ENCODE measurements at places on chromosomes 13 and 19. TPM values are rescaled to one million over a fixed set of nuclear protein-coding genes. Genes with fewer than 3 reads are reported as not detected.
A peak's percentile ranks its signal among the peaks of the same experiment; 100 is the strongest.

- no peak for DNase-seq
These were observed 6.3 kb downstream of the ARGLU1 start for GRCh38 chr13:106561551-106562170.

DNA sequence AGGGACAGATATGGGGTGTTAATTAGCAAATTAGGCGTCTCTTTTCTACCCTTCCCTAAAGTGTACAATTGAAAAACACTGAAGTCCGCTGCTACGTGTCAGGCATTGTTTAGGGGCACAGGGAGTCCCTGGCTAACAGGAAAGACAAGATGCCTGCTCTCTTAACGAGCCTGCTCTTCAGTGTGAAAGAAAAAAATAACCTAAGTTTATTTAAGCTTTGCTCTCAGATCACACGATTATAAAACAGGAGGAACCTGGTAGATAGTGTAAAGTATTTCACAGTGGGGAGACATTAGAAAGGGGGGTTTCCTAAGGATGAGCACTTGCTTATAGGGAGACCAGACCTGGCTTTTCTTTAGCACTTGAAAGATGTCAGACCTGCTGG, 38.7 kb downstream of the IGFL2 start:
- DNase-seq, result peak; percentile 25

- DNase-seq, result no peak
These were observed 48.7 kb downstream of the ZNF536 start for GRCh38 chr19:30420881-30421280.

GRCh38 chr19:58395220-58395978, at the start of gene RNF225:
TSS of gene RNF225 (plus strand) at chr19:58395656. CDS start at chr19:58396090, 434 bp downstream.
- DNase-seq, result no peak

GRCh38 chr13:44303681-44304432, 69.8 kb upstream of the SERP2 start:
- DNase-seq, result peak; percentile 82

DNA sequence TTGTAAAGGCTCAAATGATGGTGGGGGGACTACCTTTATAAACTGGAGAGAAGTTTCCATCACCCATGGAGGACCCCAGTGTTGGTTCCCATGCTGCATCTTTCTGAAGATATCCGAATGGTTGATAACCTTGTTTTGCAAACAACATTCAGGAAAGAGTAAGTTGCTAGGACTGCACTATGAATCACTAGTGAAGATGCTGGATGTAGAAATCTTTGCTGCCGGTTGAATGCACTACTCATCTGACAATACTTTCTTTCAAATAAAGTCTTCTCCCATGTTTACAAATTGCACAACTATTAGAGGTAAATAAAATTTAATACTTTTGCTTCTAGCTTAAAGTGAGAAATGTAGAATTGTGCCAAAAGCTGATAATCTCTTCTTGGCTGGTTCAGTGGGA, 198.4 kb upstream of the SLITRK6 start:
- DNase-seq, result no peak

GRCh38 chr13:85068231-85068630, 731.0 kb downstream of the SLITRK6 start:
- DNase-seq, result no peak

GRCh38 chr19:15550929-15551292, 42.6 kb downstream of the CYP4F22 start:
- no peak for DNase-seq

DNA sequence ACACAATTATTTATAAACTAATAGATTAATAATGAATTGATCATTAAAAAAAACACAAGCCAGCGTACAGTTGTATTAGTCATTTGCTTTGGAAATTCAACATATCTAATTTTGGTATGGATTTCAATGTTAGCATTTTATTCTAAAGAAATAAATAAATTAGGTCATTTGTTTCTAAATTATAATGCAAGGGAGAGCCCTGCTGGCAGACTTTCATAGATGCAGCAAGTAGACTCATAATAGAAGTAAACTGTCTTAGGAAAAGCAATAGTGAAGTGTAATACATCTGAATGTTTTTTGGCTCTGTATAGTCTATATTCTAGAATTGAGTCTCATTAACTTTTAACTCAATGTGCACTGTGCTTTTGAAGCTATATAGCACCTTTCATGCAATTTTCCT, 982.4 kb upstream of the MIR17HG start:
- DNase-seq, result peak; percentile 44

DNA sequence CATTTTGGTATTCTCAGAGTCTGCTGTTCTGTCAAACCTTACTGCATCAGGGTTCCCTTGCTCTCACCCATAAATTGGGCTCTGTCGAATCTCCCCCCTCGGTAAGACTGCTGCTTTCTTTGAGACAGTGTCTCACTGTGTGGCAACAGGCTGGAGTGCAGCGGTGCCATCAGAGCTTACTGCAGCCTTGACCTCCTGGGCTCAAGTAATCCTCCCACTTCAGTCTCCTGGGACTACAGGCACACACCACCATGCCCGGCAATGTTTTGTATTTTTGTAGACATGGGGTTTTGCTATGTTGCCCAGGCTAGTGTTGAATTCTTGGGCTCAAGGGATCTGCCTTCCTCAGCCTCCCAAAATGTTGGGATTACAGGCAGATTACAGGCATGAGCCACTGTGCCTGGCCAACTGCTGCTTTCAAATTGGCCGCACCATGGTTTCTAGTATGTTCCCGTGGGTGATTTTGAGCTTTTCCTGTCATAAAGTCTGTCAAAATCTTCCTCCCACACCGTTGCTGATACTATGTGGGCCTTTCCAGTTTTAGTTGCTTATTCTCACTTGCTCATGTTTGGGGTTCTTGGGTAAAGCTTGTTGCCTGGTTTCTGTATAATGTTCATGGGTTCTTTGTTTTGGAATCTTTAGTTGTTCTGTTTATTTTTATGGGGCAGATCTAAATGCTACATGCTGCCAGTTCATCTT, 10.6 kb downstream of the RFC3 start:
- DNase-seq, result no peak

DNA sequence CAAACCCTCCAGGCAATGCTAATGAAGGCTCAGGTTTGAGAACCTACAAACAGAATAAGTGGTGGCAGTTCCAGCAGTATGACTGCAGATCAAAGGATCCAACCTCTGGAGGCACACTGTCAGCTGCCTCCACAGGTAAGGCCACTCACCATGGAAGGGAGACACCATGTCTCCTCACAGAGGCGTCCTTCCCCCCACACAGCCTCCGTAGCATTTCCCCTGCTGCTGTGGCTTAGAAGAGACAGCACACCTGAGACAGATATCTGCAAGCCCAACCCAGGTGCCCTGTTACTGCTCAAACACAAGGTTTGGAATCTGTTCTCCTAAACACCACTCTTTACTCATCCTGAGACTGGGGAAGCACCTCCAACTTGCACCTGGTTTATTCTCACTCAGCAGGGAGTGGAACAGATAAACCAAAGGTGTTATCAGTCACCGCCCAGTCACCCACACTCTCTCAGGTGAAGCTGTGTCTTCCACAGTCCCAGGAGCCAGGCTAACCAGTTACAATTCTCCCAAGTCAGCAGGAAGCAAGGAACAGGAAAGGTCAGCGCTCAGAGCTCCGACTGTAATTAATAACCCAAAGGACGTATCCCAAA, 311.2 kb downstream of the FOXO1 start:
- no peak for DNase-seq

GRCh38 chr13:50940509-50940908, 30.9 kb downstream of the RNASEH2B start:
- no peak for DNase-seq

- DNase-seq, result no peak
These were observed 152.8 kb downstream of the CYSLTR2 start for GRCh38 chr13:48806522-48806921.

- DNase-seq, result no peak
These were observed 74.9 kb upstream of the MTIF3 start for GRCh38 chr13:27524981-27525975.

GRCh38 chr13:30375265-30375835, 46.9 kb upstream of the UBE2L5 start:
- no peak for DNase-seq

DNA sequence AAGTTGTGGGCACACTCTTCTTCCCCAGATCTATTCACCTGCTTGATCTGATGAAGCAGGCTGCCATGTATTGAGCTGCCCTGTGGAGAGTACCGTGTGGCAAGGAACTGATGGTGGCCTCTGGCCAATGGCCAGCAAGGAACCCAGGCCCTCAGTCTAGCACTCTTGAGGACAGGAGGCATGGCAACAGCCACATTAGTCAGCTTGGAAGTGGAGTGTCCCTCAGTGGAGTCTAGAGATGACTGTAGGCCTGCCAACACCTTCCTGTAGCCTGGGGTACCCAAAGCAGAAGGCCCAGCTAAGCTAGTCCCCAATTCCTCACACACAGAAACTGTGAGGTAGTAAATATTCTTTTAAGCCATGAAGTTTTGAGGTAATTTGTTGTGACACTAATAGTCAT, 412.5 kb downstream of the DACH1 start:
- no peak for DNase-seq

GRCh38 chr13:99119656-99120055, 81.0 kb upstream of the UBAC2 start:
- no peak for DNase-seq

DNA sequence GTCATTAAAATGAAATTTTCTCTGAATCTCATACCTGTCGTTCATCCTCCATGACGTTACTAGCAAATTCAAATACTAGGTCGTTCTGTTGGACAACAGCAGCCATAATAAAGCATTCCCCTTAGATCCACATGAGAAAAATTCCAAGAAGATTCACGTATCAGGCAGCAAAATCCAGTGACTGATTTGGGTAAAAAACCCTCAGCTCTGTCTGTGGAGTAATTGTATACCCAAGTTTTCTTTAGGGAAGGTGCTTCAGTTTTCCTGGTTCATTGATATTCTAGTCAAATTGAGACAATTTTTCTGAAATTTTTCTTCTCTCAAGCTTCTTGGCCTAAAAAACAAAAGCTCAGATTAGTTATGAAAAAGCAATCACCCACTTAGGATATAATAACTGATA, 37.2 kb downstream of the ELF1 start:
- DNase-seq, result no peak

GRCh38 chr13:53050151-53050550, 21.5 kb downstream of the OLFM4 start:
- no peak for DNase-seq

DNA sequence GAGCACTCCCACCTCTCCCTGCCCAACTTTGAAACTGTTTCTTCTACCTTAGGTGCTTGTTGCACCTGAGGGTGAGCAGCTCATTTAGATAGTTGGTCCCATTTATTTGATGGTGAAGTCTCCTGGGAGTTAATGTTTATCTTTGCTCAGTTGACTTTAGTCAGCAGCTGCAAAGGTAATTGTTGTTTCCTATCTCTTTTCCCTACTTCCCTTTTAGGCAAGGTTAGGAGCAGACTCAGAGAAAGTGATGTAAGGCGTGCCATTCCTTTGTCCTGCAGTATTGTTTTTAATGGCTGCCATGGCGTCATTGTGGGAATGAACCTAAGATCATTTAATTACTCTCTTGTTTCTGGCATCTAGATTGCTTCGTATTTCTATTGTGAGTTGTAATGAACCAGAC, 11.6 kb downstream of the AKAP11 start:
- no peak for DNase-seq

- DNase-seq, result no peak
These were observed 35.0 kb downstream of the B3GLCT start for GRCh38 chr13:31234729-31235128.

DNA sequence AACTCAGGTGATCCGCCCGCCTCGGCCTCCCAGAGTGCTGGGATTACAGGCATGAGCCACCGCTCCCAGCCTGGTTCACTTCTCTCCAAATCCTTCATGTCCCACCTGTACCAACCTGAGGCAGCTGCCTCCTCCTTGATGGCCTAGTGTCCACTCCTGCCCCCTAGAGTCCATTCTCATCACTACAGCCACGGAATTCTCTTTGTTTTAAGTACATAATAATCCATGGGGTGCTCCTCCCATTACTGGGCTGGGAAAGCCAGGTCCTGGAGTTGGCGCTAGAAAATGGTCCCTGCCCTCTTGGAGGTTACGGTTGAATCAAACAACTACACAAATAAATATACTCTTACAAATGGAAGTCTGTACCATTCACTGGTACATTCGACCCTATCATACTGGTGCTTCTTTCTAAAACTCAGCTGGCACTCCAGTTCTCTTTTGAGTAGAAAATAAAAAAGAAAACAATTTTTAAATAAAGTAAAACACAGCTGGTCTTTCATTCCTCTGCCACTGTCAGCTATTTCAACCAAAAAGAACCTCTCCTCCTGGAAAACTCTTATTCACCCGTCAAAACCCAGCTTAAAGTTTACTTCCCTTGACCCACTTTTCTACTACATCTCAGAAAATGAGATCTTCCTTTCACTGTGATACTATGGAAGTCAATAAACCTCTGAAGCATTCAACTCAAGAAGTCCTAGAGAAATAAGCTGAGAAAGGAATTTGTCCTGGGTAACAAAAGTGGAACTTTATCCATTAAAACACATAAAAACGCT, 22.4 kb upstream of the ARHGEF18 start:
- DNase-seq, result no peak

- no peak for DNase-seq
These were observed 28.7 kb upstream of the C1QTNF9 start for GRCh38 chr13:24280720-24281119.

GRCh38 chr19:10848230-10848856, at the start of gene C19orf38:
TSS of gene C19orf38 (plus strand) at chr19:10848415. CDS start at chr19:10848509, 94 bp downstream.
- DNase-seq, result peak; percentile 57

Gene CEACAM1
- 3.8 TPM for total RNA-seq

Gene ZNF441
- 16.2 TPM for total RNA-seq

Gene LGI4
- total RNA-seq, result 7.6 TPM

Gene UBE2L5
- total RNA-seq, result not detected

Gene SUGP1
- total RNA-seq, result 16.5 TPM

Gene KLK12
- 7.2 TPM for total RNA-seq

Gene KIR2DL3
- not detected for total RNA-seq

Gene FFAR2
- 15.6 TPM for total RNA-seq

Gene ZNF285
- total RNA-seq, result 6.6 TPM

Gene PRSS57
- total RNA-seq, result 0.82 TPM
